ENCODE measurements at places on chromosomes 4 and X.
A peak's percentile ranks its signal among the peaks of the same experiment; 100 is the strongest.

- no peak for DNase-seq
Measured at GRCh38 chr4:16807355-16807754, 91.1 kb downstream of the LDB2 start.

DNA sequence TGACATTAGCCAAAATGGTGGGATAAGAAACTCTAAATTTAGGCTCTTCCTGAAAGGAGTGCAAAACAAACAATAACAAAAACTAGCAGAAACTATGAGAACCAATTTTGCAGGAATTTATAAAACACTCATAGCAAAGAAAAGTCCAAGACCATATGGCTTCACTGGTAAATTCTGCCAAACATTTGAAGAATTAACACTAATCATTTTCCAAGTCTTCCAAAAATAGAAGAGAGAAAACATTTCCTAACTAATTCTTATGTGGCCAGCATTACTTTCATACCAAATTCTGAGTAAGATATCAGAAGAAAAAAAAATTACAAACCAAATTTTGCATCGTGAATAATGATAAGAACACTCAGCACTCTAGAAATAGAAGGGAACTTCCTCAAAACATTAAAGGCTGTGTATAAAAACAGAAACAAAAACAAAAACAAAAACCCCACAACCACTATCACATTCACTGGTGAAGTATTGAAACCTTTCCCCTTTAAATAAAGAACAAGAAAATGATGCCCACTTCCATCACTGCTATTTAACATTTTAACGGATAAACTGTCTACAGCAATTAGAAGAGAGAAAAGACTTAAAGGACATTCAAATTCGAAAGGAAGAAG is 524.3 kb upstream of the GALNTL6 start:
- DNase-seq = no peak

DNA sequence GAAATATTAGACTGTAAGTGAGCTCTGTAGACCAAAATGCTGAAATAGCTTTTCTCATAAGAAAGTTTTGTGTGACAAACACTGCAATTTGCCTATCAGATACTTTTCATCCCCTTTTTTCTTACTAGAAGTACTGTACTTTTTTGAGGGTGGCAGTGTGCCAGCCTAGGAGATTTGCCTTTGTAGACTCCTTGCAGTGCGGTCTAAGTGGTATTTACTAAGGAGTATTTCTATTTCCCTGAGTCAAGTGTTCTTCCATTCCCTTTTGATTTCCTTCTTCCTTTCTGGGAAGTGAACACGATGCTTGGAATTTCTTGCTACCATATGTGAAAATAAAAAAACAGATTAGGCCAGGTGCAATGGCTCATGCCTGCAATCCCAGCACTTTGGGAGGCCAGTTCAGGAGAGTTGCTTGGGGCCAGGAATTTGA is 34.6 kb downstream of the PDLIM5 start:
- DNase-seq = no peak

DNA sequence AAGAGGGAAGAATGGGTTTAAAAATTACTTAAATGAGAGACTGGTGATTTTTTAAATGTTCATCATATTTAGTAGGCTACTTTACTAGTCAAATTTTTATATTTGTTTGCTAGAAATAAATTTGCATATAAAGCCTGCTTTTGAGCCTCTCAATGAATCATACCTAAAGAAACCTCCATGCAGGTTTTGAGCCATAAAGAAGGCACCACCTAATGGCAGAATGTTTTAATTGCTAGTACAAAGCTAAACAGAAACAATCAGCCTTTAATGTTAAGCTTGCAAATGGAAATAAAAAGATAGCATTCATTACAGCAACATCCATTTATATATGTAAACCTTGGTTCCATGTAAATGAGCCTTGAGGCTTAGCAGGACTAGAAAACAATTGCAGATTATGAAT is 989.7 kb downstream of the CCSER1 start:
- DNase-seq = no peak

DNA sequence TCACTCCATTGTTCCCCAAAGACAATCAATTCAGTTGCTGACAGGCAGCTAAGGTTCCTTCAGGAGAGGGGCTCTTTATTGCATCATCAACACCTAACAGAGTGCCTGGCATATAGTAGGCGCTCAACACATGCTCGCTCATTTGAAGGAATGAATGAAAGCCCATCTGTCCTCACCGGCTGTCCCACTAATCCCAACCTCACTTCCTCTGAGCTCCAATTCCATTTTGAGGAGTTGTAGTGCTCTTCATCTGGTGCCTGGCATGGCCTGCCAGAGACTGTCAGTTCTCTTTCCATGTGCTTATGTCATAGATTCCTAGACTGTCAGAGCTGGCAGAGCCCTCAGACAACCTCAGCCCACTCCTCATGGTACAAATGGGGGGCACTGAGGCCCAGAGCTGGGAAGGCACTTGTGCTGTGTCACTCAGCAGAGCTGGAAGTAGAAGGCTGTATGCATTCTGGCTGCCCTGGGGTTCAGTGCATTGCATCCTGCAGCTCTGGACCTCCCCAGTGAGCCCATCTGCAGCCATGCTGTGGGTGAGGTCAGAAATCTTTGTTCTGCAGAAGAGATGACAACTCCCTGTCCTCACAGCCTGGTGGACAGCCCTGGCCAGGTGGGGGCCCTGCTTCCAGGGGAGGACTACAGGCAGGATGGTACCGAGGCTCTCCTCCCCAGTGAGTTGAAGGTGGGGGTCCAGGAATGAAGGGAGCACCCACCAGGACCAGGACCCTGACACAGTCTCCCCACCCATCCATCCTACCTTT is 134.9 kb upstream of the PJA1 start:
- no peak for DNase-seq

DNA sequence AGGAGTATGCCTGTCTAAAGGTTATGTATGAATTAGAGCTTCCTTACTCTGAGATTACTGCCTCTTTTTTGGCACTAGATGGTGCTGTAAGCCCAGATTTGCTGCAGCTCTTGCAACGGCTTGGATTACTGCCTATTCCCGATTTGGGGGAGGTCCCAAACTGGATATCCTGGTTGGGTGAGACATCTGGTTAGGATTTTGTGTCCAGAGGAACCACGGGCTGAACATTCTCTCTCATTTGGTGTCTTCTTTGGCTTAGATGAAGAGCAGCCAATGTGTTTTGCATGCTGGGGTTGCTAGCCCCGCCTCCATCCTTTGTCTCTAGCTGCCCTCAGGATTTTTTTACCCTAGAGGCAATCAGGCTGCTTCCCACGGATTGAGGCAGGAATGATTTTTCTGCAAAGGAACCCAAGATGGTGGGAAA is 31.9 kb downstream of the F8A1 start:
- DNase-seq = peak; percentile 78

- no peak for DNase-seq
Measured at GRCh38 chrX:109695637-109696036, 37.4 kb downstream of the ACSL4 start.

DNA sequence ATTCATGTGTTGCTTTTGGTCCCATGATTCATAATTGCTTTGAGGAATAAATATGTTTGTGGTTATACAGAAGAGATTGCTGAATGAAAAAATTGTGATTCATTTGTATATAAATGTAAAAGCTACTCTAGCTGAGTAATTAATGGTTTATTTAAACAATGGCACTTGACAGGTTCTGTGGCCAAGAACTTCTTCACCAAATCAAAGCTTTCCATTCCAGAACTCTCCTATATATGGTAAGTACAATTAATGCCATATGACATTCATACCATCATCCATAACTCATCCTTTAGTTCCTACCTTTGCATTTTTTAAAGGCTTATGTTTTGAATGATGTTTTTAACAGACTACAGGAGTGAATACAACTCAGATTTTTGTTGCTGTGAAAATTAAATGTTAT is 105.8 kb downstream of the REPS2 start:
- no peak for DNase-seq

DNA sequence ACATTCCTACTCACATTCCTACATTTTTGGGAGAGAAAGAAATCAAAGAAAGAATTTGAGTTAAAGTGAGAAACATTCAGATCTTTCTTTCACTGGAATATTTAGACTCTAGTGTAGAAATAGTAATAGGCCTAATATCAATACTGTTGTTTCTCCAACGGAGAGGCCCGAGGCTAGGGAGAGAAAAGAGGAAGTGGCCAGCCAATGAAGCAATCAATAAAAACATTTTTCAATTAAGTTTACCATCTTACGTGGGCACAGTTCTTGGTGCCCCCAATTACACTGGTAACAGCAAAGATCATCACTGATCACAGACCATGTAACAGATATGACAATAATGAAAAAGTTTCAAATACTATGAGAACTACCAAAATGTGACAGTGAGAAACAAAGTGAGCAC is 281.4 kb downstream of the GPM6A start:
- no peak for DNase-seq

- DNase-seq = no peak
Measured at GRCh38 chrX:150100261-150100660, 162.0 kb upstream of the EOLA2 start.

DNA sequence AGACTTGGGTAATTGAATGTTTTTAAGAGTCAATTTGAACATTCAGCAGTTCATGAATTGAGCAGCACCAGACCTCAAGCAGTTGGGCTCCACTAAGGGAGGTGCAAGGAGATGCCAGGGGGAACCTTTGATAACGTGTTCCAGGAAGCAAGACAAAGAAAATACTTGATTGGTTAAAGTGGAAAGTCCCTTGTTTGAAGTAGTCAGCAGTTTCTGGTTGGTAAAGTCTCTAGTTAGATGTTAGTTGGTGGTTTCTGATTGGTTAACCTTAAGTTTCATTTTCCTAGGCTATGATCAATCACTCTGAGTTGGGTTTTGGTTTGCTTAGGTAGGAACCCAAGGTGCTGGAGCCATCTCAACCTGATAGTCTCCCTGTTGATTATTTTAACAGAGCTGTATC is 4.0 kb downstream of the HERC6 start:
- no peak for DNase-seq

DNA sequence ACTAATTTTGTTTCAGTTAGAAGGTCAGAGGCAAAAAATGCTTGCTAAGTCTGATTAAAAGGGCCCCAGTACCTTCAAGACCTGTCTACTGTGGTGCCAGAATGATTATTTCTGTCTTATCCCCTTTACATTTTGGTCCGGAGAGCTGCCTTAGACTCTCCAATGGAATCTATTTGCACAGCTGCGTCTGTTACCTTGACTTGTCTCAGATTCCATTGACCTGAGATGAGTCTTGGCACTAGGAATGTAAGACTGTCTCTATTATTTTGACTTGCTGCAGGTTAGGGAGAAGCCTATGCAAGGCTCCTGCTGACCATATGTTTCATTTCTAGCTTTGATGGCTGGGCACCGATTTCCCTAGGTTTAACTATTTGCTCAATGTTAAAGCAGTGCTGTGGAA is 457.6 kb downstream of the KCTD8 start:
- DNase-seq = no peak

GRCh38 chr4:17544831-17545234 is 29.9 kb downstream of the CLRN2 start:
- peak; percentile 85 for DNase-seq

DNA sequence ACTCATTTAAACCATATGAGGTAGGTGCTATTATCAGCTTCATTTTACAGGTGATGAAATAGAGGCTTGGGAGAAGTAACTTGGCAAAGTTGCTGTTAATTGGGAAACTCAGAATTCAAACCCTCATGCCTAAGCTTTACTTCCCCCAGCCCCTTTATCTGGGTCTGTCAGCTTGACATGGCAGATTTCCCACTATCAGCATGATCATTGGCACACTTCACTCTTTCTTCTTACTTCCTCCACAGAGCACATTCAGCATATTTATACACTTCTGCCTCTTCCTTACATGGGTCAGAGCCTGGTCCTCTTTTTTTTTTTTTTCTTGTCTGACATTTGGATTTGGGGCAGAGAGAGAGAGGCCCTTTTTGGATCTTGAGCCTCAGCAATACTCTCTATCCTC is 56.5 kb upstream of the ARX start:
- no peak for DNase-seq

GRCh38 chr4:63937961-63938360 is 471.3 kb downstream of the TECRL start:
- no peak for DNase-seq

- DNase-seq = no peak
Measured at GRCh38 chrX:135984791-135985156, 461 bp upstream of the SLC9A6 start.

DNA sequence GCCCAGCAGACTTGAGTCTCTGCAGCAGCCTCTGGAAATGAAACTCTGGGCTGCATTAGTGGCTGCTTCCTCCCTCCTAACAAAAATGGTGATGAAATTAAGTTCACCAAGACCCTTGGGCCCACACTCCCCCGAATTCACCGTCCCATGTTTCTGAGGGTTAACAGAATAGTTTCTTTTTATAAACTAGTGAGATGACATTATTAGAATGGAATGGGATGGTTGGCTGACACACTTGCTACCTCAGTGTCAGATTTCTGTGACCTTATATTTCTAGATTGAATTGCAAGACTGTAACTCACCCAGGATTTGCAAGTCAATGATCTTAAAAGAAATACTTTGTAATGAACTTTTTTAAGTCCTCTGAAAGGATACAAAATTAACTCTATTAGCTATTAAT is 127.1 kb downstream of the SHROOM3 start:
- no peak for DNase-seq

- DNase-seq = no peak
Measured at GRCh38 chrX:153731117-153731844, 6.6 kb downstream of the ABCD1 start.

- no peak for DNase-seq
Measured at GRCh38 chrX:24235084-24235710, 78.7 kb downstream of the SUPT20HL2 start.

GRCh38 chr4:134687646-134688628 is 486.3 kb upstream of the PABPC4L start:
- DNase-seq = no peak

- DNase-seq = peak; percentile 76
Measured at GRCh38 chrX:48971249-48972219, at the start of gene KCND1. Gene KCND1 (minus strand): TSS chrX:48971844. CDS start chrX:48970271, 1,573 bp downstream.

- DNase-seq = no peak
Measured at GRCh38 chr4:32031026-32031425, 1310.9 kb downstream of the PCDH7 start.

GRCh38 chrX:153669901-153670731 is 3.5 kb downstream of the PNCK start:
- peak; percentile 32 for DNase-seq

- no peak for DNase-seq
Measured at GRCh38 chr4:90876296-90876695, 749.1 kb downstream of the CCSER1 start.

GRCh38 chr4:105192910-105193309 is 46.2 kb downstream of the TET2 start:
- no peak for DNase-seq

DNA sequence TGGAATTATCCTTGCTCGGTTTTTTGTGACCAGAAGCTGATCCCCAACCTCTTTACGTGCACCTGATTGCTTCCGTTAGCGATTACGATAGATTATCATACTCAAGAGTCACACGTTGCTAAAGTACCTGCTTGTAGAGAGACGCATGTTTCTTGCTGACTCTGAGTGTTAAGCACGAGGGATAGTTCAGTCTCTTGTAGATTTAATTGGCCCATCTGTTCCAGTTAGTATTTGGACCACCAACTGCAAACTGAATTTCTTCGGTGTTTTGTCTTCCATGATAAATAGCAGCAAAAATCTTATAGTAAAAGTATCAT is 516 bp upstream of the COX18 start:
- DNase-seq = no peak

DNA sequence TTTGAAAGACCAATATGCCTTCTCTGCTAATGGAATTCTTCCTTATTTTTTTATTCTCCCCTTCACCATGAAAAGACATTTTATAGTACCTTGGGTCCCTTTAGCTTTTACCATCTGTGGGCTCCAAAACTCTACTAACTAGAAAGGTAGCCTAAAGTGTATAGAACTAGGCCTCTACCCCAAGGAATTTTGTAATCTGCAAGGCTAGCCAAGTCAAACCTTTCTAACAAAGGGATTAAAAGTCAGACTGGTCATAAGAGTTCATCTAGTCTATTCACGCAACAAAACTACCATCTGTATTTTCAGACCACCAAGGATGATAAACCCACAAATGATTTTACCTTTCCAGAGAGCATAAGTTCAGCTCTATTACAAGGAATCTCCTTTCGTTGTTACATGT is 189.5 kb upstream of the DCAF8L1 start:
- DNase-seq = no peak

All from endodermal cell (in vitro differentiated cells).